Spinal cord (tissue), 10 donors: ENCODE measurements at places on chromosomes 7 and 10. TPM values are rescaled to one million over a fixed set of nuclear protein-coding genes. Genes with fewer than 3 reads are reported as not detected.

- DNase-seq = no peak
These were observed 121.5 kb downstream of the SEMA3D start for GRCh38 chr7:85065306-85065705.

DNA sequence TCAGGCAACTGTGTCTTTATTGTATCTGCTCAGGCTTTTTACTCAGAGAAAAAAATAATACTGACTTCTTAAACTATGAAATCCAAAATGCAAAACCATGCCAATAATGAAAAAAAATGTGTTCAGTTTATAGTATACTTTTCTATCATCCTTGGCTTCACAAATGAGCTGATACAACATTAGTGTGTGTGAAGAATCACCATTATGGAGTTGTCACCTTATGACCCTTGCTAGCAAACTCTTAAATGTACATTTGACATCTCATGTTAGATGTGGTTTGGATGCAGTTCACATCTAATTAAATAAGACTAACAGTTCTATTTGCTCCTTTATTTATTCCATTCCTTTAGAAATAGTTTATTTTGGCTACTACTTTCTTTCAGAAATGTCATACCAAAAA is 4.2 kb upstream of the OR2A2 start:
- DNase-seq = no peak

- DNase-seq = no peak
These were observed 923 bp downstream of the TRIL start for GRCh38 chr7:28957064-28957750.

DNA sequence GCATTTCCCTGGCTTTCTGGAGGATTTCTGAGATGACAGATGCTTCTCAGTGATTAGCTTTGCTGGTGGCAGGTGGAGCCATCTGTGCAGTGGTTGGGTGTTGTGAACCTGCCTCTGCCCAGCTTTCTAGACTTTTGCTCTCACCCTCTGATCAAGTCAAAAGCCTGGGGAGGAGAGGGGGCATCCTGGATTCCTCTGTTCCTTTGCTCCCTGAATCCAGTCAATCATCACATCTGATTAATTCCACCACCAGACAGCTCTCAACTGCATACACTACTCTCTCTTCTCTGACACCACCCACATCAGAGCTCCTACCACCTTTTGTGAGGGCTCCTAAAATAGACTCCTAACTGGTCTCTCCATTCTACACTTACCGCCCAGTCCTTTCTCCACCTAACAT is 283.5 kb downstream of the WDR11 start:
- no peak for DNase-seq

GRCh38 chr7:80298201-80298600 is 163.6 kb downstream of the GNAI1 start:
- no peak for DNase-seq

DNA sequence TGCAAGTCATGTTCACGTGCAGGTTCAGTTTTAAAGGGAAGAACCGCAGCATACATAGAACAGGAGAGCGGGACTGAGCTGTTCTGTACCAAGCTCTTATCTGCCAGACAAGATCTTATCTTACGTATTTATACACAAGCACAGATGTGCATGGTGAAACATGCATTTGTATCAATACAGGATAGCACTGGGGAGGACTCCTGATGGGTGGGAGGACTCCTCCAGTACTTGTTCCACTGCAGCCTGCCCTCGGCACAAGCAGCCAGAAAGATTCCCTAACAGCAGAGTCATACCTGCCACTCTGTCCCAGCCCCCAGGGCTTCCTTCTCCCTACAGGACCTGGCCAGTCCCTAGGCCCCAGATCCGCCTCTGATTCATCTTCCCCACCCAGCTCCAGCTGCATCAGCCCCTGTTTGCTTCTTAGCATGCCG is 13.2 kb upstream of the PRKCQ start:
- DNase-seq = no peak

DNA sequence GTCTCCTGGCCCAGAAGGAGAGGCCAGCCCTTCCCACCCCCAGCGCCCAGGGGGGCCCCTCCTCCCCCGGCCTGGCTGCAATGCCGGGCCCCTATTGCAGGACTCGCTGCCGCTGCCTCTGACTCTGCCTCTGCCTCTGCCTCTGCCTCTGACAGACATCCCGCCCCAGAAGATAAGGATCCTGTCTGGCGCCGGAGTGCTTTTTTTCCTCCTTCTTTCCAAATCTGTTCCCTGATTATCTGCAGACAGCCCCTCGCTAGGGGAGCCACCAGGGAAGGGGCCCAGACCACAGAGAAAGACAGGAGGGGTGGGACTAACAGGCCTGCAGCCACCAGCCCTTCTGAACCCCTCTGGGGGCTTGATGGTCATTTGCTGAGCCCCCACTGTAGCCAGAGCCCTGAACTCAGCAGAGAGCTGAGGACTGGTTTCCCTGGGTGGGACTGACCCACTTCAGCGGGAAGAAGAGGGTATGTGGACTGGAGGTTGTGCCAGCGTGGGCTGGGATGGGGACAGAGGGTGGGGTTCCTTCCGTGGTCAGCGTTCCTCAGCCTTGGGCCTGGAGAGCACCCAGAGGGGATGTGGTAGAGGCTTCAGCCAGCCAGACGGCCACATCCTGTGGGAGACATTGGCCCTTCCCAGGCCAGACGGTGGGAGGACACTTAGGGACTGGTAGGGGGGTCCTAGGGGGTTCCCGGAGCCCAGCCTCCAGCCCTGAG is 22.8 kb downstream of the UNC5B start:
- DNase-seq = no peak

GRCh38 chr10:116656044-116656443 is 35.3 kb downstream of the PNLIPRP2 start:
- no peak for DNase-seq

DNA sequence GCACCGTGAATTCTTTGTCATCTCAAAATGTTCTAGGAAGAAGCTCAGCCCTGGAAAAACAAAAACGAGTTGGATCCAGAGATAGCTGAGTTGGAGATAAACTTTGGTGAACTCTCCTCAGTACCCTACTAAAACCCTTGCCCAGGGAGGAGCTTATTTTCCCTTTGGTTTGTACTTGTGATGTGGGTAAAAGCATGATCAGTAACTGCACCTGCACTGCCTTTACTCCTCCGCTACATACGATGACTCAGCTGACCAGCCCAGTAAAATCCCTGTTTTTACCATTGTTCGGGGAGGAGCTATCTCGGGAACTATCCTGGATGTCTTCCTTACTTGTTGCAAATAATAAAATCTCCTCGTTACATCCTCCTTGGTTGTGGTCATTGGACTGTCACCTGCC is 359.3 kb downstream of the SH2D4B start:
- no peak for DNase-seq

DNA sequence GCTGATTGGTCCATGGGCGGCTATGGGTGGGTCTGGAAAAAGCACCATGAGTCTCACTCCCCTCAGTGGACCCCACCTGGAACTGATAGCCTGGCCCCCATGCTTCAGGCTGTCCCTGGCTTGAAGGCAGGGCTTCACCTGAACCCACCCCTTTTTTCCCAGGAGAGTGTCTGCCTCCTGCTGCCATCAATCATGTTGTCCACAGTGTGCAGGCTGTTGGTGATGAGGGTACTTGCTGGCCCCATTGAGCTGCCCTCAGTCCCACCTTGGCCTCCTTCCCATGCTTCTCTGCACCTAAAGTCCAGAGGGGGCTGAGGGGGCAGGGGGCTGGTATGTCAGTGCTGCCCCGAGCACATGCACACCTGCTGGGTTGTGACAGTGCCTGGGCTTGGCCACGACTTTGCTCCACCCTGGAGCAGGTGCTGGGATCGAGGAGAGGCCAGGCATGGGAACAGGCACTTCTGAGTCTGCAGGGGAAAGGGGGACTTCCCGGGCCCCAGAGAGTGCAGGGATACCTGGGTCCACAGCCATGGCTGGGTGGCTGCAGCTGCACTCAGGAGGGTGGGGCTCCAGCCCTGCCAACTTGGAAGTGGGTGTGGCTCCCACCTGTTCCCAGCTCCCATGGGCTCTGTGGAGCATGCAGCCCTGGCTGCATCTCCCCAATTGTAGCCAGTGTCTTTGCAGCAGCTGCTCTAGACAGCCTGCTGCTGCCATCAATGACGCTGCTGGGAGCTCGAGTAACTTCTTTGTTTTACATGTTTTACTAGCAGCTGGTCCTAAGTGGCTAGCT is 56.9 kb downstream of the ADK start:
- no peak for DNase-seq

GRCh38 chr7:79436378-79436777 is 17.1 kb downstream of the MAGI2 start:
- no peak for DNase-seq

GRCh38 chr10:116771959-116772585 is 29.7 kb upstream of the HSPA12A start:
- DNase-seq = no peak

GRCh38 chr7:68073701-68074100 is 1077.1 kb downstream of the TYW1 start:
- no peak for DNase-seq

DNA sequence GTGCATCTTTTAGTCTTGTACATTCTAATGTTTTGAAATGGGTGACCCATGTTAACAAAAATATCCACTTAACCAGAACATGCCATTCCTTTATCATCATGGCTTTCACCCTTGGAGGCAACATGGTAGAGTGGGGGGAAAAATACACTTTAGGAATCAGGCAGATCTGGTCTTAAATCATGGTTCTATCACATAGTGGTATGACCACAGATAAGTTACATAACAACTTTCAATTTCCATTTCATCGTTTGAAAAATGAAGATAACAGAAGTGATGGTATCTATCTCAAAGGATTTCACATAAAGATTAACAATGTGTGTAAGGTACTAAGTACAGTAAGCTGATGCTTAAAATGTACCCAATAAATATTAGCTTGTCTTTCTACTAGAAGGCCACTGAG is 19.0 kb downstream of the TMEM168 start:
- DNase-seq = no peak

DNA sequence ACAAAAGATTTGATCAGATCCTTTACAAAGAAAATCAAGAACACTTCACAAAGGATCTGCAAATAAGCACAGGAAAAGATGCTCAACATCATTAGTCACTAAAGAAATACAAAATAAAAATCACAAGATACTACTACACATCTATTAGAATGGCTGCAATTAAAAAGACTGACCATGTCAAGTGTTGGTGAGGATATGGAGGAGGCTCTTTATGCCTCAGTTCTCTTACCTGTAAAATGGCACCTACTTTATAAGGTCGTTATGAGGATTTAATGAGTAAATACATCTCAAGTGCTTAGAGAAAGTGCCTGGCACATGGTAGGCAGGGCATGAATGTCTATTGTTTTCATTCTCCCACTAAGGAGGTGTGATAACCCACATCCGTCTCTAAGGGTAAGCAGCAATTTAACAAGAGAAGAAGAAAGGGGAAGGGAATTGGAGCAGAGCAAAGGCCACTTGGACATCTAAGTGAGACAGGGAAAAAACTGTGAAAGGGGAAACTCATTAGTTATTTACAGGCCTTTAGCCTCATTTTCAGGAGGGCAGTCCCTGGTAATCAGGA is 157.5 kb upstream of the NFE2L3 start:
- DNase-seq = no peak

- no peak for DNase-seq
These were observed 11.0 kb downstream of the PDAP1 start for GRCh38 chr7:99397297-99397983.

- no peak for DNase-seq
These were observed 39.8 kb downstream of the AKR1B1 start for GRCh38 chr7:134419085-134419484.

DNA sequence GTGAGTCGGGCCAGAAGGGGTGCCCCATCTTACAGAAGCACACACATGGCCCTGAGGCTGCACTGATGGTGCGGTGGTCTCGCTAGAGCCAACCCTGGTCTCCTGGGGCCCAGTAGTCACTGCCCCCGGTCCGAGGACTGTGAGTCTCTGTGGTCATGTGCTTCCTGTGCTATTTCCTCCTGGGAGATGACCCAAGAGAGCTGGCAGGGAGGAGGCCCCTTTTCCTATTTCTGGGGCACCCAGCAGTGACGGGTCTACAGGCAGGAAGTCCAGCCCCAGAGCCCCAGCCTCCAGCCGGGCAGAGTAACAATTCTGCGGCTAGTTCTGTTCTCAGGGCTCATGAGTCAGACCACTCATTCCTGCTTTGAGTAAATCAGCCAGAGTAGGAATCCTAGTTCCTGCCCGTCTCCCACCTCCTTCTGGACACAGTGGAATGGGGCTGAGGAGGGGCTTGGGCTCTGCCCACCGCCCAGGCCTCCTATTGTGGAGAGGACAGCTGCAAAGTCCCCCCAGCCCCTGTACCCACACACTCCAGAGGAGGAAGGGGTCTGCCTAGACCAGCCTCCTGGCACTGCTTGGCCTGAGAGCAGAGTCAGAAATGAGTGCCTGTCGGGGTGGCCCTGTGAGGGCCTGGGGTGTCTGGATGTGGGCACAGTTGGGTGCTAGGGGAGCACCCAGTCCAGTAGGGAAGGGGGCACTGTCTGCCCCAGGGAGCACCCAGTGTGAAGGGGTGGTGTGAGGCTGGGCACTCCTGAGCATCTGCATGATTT is 80.5 kb upstream of the PPIF start:
- no peak for DNase-seq

DNA sequence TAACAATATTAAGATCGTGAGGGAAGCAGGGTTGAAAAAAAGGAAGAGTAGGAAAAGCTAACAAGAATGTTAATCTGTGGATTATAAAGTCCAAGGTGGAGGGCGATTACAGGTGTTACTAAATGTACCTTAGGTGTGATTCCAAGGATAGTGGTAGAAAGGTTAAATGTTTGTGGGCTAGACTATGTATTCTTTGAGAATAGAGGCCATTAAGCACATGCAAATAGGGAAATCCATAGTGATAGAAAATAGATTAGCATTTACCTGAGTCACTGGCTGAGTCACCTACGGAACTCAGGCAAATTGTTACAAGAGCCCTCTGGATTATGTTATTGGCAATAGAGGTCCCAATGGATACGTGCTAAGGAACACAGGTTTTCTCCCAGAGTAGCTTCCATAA is 9.0 kb downstream of the MGAM2 start:
- DNase-seq = no peak

- DNase-seq = no peak
These were observed 891.6 kb downstream of the GRM8 start for GRCh38 chr7:126361183-126361582.

DNA sequence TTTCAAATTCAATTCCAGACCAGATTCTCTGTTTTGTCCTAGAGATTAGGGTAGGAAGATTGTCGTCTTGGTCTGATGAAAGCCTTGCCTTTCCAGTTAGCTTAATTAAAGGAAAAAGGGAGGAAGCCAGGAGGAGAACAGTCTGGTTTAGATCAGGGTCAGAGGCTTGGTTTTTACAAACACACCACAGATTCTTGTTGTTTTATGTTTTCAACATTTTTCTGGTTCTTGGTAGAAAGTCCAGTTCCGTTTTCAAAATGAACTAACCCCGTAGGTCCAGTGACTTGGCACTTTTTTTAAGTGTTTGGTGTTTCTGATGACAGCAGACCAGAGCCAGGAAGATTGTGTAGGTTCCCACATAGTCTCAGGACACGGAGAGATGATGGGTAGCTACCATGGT is 167.1 kb upstream of the INHBA start:
- DNase-seq = no peak

Gene STAG3
- 2.3 TPM for total RNA-seq

Gene SRRM3
- total RNA-seq = 7.8 TPM

Gene DOCK1
- 61.6 TPM for total RNA-seq

Gene GPER1
- 12.2 TPM for total RNA-seq

Gene TES
- 28.3 TPM for total RNA-seq

Gene PLPP4
- 12.2 TPM for total RNA-seq
